ENCODE measurements at places on chromosomes 2 and 18.
A peak's percentile ranks its signal among the peaks of the same experiment; 100 is the strongest.

DNA sequence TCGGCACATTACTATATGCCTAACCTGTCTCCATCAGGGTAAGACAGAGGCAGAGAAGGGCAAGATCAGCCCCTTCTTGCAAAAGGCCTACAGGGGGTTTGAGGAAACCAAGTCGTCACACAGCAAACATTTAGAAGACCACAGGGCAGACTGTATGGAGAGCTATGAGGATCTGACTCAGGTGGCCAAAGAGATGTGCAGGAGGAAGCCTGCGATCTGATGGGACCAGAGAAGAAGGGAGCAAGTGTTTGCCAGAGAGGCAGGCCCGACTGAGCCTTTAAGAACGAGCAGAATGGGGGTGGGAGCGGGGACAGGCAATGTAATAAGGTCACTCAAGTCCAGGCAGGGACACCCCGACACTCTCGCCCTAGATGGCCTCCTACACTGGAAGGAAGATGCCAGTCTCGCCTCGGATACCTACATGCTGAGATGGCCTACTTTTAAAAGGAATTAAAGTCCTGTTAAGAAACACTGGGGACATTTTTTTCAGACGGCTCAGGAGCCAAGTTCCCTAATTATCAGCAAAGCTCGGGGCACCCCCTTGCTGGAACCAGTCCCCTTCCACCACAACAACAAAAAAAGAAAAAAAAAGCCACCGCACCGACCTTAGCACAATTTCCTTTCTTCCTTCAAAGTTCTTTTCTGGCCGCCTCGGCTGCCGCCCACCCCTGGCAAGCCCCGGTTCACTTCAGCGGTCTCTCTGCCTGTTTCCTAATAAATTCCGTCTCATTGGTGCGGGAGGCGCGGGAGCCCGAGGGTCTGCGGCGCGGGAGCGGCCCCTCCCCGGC is 1.5 kb downstream of the SFXN5 start:
- peak; percentile 78 for DNase-seq

DNA sequence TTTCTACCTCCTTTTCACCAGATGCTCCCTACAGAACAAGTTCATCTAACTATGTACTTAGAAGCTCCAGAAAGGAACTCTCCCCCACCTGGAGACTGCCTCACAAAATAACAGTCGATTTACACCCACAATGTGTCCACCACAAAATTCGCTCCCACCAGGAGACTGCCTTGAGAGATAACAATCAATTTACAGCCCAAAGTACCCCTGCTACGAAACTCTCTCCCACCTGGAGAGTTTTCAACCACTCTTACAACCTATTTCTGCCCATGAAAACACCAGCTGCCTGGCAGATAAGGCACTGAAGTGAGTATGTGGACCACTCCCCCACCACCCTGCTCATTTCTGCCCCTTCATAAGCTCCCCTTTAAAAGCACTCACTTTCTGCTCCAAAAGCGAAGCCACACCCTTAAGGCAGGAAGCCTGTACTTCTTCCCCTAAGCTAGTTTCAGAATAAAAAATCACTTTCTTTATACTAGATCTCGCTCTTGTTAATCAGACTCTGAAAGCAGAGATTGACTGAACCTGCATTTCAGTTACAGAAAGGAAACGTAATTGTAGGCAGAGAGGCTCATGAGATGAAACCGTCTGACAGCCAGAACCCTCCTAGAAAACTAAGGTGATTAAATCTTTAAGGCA is 94.4 kb upstream of the RBBP8 start:
- DNase-seq, result no peak

- DNase-seq, result no peak
Observed at GRCh38 chr2:109306190-109306589, 177.2 kb downstream of the SH3RF3 start.

DNA sequence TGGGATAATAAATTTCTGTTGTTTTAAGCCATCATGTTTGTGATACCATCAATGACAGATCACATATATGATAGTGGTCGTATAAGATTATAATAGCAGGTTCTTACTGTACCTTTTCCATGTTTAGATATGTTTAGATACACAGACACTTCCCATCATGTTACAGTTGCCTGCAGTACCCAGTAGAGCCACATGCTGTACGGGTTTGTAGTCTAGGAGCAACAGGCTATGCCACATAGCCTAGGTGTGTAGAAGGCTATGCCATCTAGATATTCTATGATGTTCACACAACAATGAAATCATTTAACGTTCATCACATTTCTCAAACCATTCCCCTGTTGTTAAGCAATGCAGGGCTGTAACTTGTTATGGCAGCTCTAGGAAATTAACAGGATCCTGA is 132.9 kb upstream of the SH3BP4 start:
- DNase-seq, result no peak

DNA sequence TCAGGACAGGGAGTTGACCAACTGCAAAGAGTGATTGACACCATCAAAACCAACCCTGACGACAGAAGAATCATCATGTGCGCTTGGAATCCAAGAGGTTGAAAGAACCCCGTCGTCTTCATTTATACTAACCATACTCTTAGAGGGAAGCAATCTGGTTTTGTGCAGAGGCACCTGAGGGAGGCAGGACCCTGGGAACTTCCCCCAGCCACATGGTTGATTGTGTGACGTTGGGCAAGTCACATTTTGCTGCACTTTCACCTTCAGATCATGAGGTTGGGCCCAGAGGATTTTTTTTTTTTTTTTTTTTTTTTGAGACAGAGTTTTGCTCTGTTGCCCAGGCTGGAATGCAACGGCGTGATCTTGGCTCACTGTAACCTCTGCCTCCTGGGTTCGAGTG is 11.6 kb downstream of the TYMS start:
- no peak for DNase-seq

DNA sequence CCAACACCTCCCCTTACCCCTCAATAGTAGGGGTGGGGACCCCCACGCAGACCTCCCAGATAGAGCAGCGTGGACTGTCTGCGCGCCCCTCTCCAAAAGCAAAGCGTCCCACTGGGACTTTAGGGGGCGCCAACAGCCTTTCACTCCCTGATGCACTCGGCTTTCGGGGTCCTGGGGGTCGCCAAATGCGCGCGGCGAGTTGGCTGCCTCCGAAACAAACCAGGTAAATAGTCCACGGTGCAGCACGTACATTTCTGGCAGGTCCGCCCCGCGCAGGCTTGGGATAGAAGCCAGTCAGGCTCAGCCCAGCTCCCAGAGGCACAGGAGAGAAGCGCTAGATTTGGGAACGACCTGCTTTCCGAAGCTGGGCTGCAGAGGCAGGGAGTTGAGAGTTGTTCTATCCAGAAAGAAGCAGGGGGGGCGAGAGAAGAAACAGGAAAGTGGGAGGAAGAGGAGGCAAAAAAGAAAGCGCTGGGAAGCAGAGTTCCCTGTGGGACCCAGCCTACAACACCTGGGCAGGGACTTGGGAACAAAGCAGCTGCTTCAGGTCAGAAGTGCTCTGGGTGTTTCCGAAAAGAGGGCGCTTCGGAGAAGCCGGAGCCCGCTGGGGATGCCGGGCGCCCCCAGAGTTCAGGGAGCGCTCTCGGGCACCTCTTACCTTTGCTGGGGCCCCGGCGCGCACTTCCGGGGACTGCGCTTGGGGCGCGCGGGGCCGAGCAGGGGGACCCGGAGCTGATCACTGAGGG is 544 bp downstream of the EVA1A start:
- DNase-seq, result peak; percentile 66

- no peak for DNase-seq
Observed at GRCh38 chr18:22632191-22632590, 214.5 kb upstream of the CTAGE1 start.

DNA sequence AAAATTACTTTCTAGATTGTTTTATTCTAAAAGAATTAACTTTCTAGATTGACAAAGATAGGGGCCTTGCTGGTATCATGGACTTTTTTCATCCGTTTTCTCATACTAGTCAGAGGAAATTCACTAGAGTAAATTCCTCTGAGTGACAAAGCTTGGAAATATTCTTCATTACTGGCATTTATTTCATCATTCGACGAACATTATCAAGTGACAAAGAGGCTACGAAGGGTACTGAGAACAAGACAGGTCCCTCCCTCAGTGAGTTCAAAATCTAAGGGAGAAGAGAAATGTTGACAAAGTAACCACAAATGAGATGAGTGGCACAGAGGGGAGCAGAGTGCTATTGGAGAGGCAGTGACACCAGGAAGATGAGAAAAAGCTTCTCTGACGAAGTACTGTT is 4.3 kb downstream of the EPG5 start:
- peak; percentile 40 for DNase-seq

DNA sequence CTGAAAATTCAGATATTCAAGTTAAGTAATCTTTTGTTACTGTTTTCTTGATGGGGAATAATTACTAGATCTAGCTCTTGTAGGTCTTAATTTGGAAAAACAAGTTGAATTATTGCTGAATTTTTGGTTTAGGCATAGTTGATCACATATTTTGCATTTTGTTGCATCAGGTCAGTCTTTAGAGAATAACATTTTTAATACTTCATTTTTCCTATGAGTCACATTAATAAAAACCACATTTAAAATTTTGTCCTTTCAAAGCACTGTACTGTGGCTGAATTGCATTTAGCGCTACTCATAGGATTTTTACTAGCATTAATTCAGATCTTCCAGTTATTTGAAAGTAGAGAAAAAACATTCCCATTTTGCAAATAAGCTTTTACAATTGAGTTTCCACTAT is 23.2 kb downstream of the MAP4K4 start:
- DNase-seq, result peak; percentile 69

GRCh38 chr18:45384137-45384961 is 230.9 kb upstream of the SLC14A2 start:
- peak; percentile 68 for DNase-seq

DNA sequence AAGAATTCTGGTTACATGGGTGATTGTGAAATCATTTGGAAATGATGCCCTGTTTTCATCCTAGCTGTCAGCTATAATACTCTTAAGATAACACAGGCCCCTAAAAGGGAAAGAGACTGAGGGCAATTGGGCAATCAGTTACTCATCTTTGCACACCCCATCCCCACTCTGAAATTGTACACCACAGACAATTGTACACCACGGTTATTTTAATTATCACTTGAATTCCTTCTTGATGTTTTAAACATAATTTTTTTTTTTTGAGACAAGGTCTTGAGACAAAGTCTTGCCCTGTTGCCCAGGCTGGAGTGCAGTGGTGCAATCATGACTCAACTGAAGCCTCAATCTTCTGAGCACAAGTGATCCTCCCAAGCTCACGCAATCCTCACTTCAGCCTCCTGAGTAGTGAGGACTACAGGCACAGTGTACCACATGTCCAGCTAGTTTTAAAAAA is 862.4 kb upstream of the ACVR2A start:
- peak; percentile 83 for DNase-seq

GRCh38 chr2:25981596-25982272 is 563 bp downstream of the KIF3C start:
- peak; percentile 57 for DNase-seq

DNA sequence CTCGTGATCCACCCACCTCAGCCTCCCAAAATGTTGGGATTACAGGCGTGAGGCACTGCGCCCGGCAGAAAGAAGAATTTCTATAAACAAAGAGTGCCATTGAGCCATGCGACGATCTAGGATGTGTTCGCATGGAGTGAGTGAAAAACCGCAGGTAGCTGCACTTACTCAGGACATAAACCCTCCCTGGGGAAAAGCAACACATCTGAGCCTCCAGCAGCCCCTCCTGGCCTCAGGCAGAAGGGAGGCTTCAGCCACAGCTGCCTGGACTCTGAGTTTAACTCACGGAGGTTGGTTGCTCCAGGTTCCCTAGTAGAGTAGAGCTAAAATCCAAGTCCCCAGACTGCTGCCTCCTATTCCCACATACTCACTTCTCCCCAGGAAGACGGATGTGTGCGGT is 11.3 kb upstream of the STK25 start:
- no peak for DNase-seq

DNA sequence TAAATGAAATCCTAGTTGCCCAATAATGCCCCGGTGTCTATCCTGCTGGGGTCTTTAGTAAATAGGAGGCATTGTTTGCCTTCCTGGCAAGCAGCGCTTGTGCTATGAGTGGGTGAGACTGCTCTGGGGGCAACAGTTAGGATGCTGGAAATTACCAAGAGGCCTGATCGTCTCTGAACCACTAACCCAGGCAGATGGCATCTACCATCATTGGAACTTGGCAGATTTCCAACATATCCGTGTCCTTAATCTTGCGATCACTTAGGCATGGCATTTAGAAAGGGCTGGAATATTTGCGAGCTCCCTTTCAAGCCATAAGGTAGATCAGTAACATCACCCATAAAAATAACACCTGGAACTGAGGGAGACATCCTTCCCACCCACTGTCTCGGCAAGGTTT is 18.8 kb upstream of the SH3RF3 start:
- no peak for DNase-seq

- DNase-seq, result peak; percentile 25
Observed at GRCh38 chr18:35661483-35662146, 80.1 kb downstream of the GALNT1 start.

DNA sequence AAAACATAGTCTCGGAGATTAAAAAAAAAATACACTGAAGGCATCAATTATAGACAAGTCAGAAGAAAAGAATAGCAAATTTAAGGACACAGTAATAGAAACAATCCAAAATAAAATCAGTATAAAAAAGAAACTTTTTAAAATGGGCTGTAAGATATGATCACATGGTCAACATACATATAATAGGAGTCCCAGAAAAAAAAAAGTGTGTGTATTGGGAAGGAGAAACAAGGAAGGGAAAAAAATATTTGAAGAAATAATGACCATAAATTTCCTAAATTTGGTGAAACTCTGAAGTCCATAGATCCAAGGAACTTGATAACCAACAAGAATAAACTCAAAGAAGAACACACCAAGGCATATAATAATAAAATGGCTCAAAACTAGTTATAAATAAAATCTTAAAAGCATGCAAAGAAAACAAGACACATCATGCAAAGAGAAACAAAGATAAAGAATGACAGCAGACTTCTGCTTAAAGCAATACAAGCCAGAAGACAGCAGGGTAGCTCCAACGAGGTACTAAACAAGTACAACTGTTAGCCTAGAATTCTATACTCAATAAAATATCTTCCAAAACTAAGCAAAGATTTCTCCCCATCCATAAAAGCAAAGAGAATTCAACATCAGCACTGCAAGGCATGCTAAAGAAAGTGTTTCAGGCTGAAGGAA is 115.1 kb downstream of the NBAS start:
- no peak for DNase-seq
